ENCODE measurements at places on chromosomes 12 and 14. TPM values are rescaled to one million over a fixed set of nuclear protein-coding genes. Genes with fewer than 3 reads are reported as not detected.

Gene PRPH
- not detected for total RNA-seq

Gene TEAD4
- total RNA-seq = 22.7 TPM

Gene OXA1L
- 71.7 TPM for total RNA-seq

Gene CCDC38
- total RNA-seq = not detected

Gene PLEKHD1
- not detected for total RNA-seq

Gene TMEM233
- total RNA-seq = 4.8 TPM

Gene KRT82
- not detected for total RNA-seq

Gene CDKL1
- total RNA-seq = 14.7 TPM

Gene VASH1
- total RNA-seq = 1.8 TPM

Gene RHOJ
- 1.1 TPM for total RNA-seq

Gene SMCO2
- not detected for total RNA-seq

Gene LMNTD1
- 1.4 TPM for total RNA-seq

Gene PPFIA2
- total RNA-seq = 2.2 TPM

Gene TAS2R19
- total RNA-seq = 5.5 TPM

Gene TMEM63C
- total RNA-seq = not detected

Gene FICD
- 2.9 TPM for total RNA-seq

Gene IKBIP
- total RNA-seq = 55.5 TPM

Gene CAPZA3
- not detected for total RNA-seq

Gene NOS1
- total RNA-seq = not detected

Gene GRIN2B
- total RNA-seq = not detected

Gene CIROP
- not detected for total RNA-seq

Gene GLTP
- 52.6 TPM for total RNA-seq

Gene NEMF
- 55.1 TPM for total RNA-seq

Gene MYH6
- not detected for total RNA-seq

Gene TAS2R50
- total RNA-seq = 2.6 TPM

Gene JPH4
- total RNA-seq = not detected

Gene NKX2-1
- not detected for total RNA-seq

Gene KLRD1
- under 0.01 TPM for total RNA-seq

Gene PIGH
- total RNA-seq = 18.4 TPM

Gene CLEC4C
- not detected for total RNA-seq

Gene EML5
- not detected for total RNA-seq

Gene CD27
- not detected for total RNA-seq

Gene TMEM132C
- under 0.01 TPM for total RNA-seq

Gene OAS2
- total RNA-seq = 7.0 TPM

Gene VRTN
- total RNA-seq = not detected

Gene ALDH2
- 13.6 TPM for total RNA-seq

Gene G2E3
- 30.7 TPM for total RNA-seq

Gene LRP1
- total RNA-seq = 425 TPM

Gene TMPRSS12
- not detected for total RNA-seq

Gene SRSF5
- 89.7 TPM for total RNA-seq

Gene MYF5
- not detected for total RNA-seq

Gene SDR9C7
- total RNA-seq = not detected

Gene LAG3
- total RNA-seq = not detected

Data from subcutaneous preadipocyte (primary cell).